T follicular helper cell (primary cell): ENCODE measurements at places on chromosomes 16 and 17.
A peak's percentile ranks its signal among the peaks of the same experiment; 100 is the strongest.

DNA sequence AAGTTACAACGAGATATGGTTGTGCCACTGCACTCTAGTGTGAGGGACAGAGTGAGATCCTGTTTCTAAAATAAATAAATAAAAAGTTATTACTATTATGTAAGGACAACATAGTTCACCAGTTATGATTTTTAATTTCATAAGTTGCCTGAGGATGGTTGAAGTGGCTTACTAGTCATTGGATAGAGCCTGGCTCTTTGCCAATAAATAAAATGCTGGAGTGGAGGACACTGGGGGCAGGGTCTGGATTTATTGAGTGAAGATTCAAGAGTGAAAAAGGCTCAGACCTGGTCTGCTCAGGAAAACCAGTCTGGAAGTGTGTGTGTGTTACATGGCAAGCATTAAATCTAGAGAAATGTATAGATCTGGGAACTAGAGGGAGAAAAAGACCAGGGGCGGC is 2.1 kb downstream of the STARD3 start:
- DNase-seq = no peak

DNA sequence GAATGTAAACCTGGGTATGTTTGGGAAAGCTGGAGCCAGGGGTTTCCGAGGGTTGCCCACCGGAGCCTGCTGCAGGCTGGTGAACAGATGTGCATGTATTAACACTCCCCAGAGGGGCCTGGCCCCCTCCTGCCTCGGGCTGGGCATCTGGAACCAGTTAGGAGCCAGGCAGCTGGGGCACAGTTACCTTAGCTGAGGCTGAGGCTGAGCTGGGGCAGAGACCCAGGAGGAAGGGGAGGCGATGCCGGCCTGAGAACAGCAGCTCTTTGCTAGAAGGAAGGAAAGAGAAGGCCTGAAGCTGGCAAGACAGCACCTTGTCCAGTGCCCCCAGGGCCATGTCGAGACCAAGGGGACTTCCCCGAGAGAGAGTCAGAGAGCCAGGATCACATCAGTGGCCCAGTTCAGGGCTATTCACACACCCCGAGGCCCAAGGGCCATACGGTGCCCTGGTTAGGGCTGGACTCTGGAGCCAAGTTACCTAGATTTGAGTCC is 65.8 kb downstream of the RMI2 start:
- no peak for DNase-seq

DNA sequence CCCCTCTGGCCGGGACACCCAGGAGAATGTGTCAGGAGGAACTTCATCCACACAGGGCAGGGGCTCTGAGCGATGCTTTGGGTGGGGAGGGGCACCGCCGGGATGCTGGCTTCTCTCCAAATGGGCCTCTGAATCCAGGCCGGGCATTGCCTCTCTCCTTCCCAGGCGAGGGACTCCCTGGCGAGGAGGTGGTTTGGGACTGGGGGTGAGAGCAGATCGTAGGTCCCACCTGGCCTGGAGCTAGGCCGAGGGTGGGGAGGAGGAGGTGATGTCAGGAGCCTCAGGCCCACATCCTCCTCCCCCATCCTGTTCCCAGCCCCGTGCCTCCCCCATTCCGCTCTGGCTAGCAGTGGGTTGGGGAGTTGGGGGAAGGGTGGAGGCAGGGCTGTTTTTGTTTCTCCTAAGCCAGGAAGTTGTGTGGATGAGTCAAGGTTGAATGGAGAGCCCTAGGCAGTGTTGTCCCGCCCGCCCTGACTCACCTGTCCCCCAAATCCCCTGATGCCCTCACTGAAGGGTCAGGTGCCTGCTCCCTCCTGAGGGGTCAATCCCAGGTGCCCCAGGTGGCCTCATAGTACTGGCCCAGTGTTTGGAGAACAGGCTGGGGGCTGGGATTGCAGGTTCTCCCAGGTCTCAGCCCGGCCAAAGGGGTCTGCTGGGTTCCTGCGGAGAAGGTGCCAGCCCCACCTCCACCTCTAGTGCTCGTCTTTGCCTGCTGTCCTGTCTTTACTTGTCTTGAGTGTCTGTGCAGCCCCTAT is 2.8 kb downstream of the GRB7 start:
- DNase-seq = no peak

DNA sequence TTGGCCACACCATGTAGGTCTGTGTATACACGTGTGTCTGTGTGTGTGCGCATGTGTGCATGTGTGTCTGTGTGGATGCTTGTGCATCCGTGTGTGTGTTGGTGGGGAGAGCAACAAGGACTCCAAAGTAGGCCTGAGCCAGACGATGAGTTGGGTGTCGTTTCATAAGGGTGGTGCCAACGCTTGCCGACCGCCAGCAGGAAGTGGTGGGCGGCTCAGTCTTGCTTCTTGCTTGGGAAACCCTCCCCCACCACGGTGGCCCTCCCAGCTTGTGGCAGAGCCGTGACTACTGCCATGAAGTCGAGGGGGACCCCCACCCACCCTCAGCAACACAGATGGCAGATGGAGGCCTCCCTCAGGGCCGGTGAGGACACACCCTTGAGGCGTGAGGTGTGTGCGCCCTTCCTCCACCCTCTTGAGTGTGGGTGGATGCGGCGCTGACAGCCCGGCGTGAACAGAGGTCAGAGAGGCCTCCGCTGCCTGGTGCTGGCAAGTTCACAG is 17.5 kb downstream of the SBK1 start:
- peak; percentile 67 for DNase-seq

DNA sequence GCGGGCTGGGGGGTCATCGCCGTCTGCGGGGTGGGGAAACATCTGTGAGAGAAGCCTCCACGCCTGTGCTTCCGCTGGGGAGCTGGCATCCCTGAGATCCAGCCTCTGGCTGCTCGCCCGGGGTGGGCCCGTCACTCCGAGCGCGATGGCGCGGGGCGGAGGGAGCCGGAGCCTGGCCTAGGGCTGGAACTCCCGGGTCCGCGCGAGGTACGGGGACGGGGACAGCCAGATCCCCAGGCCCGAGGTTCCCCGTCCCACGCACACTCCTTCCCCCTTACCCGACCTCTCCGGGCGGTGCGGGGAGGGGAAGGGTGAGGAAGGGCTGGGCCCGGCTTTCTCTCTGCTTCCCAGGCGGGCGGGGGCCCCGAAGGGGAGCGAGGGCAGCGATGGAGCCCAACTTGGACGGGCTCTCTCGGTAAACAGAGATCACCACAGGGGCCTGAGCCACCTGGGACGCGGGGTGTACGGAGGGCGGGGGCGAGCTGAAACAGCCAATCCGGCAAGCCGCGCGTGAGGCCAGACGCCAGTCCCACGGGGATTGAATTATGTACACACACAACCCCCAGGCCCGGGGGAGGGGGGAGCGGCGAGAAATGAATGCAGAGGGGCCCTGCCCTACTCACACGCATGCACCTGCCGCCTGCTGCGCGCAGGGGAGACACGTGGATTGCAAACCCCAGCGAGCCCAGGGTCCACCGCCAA is at the start of gene SLC16A11:
Gene SLC16A11 (minus strand): TSS at position 596 of the 702 bp plus-strand sequence. CDS start 579 bp downstream, at position 17.
- no peak for DNase-seq

GRCh38 chr17:43860927-43861622 is 14.1 kb downstream of the CD300LG start:
- no peak for DNase-seq

DNA sequence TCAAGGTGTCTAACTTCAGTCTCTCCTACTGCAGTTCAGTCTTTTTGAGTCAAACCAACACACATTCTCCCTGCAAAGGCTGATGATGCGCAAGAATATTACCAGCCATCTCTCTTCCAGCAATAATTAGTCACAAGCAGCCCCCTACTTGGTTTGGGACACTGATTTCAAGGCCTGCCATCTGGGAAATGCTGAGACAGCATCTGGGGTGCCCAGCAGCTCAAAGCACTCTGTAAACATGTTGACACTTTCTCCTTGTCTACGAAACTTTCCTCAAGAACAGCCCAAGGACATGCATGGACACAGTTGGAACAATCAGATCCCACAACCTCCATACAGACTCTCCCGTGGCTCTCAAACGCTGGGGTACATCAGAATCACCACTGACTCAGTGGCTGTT is 149.2 kb upstream of the RPL38 start:
- DNase-seq = no peak

DNA sequence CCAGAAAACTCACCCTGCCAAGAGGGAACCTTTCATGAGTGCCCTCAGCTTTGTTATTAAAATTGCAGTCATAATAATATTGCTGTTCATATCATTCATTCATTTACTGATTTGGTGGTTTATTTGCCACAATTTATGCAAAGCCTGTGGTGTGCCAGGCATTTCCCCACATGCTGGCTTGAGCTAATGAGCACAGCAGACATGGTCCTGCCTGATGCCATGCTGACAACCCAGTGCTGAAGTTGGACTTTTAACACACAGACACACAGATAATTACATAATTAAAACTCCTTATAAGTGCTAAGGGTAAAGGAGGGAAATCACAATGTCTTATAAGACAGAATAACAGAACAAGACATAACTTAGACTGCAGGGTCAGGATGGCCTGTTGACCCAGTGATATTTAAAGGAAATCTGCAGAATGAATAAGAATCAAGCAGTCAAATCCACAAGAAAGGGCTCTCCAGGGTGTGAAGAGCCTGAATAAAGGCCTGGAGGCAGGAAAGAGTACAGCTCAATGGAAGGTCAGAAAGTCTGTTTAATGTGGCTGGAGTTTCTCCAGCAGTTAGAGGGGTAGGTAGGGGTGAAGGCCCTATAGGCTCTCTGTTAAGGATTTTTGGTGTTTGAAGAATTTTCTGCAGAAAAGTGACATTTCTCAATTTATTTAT is 196.9 kb upstream of the CDH11 start:
- no peak for DNase-seq

GRCh38 chr16:16146380-16147315 is 76.6 kb downstream of the ABCC6 start:
- DNase-seq = no peak

DNA sequence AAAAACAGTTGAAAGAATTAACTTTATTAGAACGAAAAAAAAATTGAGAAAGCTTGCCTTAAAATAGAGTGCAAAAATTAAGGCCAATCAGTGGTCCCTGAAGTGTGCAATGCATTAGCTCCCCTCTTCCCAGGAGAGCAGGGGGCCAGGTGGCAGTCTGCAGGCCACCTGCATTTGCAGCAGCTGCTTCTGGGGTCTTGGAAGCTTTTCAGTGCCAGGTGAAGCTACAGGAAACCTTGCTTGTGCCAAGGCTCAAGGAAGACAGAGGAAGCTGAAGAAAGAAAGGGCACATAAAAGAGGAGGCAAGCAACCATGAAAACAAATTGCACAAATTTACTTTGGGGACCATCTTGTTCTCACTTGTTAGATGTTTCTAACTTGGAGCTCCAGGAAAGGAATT is 50.5 kb upstream of the MTMR4 start:
- DNase-seq = no peak

DNA sequence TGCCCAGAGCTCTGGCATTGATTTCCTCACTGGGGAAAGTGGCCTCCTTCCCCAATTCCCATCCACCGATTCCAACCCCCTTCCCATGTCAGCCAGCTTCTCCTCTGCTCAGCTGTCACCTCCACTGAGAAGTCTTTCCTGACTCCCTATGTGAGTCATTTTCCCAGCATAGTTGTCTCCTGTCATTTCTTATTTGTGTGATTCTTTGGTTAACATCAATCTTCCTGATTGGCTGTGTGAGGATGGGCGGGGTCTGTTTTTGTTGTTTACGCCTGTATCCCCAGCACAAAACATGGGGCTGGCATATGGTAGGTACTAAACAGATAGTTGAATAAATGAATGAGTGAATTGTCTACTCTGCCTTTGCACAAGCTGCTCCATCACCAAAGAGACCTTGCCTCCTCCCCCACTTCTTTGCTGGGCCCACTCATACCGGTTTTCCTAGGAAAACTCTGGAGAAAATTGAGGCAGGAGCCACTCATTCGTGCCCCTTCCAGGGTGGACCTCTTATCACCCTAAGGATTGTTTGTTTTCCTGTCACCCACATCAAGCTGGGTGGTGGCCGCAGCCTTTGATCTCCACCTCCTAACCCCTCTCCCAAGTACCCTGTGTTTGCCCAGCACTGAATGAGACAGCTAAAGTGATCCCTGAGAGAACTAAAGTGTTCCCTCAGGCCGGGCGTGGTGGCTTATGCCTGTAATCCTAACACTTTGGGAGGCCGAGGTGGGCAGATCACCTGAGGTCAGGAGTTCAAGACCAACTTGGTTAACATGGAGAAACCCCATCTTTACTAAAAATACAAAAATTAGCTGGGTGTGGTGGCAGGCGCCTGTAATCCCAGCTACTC is 1.2 kb upstream of the GRB7 start:
- no peak for DNase-seq

DNA sequence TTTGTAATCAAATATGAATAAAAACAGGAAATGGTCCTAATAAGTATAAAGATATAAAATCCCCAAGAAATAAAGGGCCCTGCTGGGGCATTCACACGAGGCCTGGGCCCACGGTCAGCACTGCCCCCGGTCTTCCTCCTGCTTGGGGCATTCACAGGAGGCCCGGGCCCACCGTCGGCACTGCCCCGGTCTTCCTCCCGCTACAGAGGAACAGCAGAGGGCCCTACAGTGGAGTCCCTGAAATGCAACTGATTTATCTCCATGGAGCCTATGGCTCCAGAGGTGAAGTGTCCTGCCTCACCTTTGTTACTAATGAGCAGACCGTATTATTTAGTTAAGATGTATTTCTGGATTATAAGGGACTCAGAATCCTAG is 46.5 kb downstream of the MAP1LC3B start:
- DNase-seq = no peak

GRCh38 chr16:13041646-13042290 is 140.4 kb downstream of the SHISA9 start:
- no peak for DNase-seq

GRCh38 chr16:25823891-25824290 is 132.1 kb downstream of the HS3ST4 start:
- DNase-seq = no peak

DNA sequence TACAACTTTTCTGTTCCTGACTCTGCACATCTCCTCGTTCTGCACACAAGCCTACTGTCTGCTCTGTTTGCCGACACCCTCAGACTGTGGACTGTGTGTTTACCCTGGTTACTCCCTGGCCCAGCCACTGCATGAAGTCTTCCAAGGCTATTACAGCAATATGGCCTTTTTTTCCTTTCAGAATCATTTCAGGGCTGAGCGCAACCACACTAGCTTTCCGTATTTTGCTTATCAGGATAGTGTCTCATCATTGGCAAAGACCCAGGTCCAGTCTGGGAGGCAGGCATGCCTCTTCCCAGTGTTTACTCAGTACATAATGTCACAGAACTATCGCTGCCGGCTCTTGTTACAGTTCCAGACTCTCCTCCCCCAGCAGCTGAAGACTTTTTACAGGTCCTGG is 10.1 kb downstream of the DNAH9 start:
- DNase-seq = no peak

DNA sequence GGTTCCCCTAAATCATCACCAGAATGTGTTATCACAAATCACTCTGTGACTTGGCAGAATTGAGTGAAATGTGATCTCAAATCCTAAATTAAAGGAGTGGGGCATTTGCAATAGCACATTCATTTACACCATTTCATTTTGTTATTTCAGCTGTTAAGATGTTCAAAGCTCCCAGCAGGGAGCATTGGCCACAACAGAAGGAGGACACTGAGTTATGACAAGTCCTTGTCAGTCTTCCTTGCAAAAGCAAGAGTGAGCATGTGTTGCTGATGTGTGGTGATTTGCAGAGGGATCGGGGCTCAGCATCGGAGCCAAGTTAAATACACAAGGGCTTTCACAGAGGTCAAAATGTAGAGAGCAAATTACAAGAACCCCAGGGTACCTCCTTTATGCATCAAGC is 372.2 kb upstream of the CDH5 start:
- no peak for DNase-seq

- no peak for DNase-seq
Observed at GRCh38 chr17:19421926-19422325, 10.9 kb downstream of the RNF112 start.

GRCh38 chr17:61511480-61512182 is 59.4 kb downstream of the TBX4 start:
- DNase-seq = no peak

GRCh38 chr17:78117027-78117981 is 11.3 kb downstream of the TMC6 start:
- no peak for DNase-seq
